Thoracic aorta (tissue), 2 donors: ENCODE measurements at places on chromosomes 12 and 14. TPM values are rescaled to one million over a fixed set of nuclear protein-coding genes. Genes with fewer than 3 reads are reported as not detected.

DNA sequence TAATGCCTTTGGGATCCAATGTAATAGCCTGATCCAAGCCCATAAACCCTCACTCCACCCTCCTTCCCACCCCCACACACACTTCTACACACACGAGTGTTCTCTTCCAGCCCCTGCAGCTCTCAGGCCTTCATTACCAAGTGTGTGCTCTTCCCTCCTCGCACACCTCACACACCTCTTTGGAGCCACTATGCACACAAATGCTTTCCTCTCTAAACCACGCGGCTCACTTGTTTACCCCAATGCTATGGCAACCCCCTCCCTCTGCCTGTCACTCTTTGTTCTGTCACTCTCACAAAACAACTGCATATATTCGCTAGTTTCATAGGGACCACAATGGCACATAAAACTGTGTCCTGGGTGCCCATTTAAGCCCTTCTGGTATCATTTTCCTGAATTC is 35.1 kb downstream of the PPP2R5E start:
- DNase-seq: no peak

The ZNF26 gene
- 18.8 TPM for total RNA-seq

The GLIPR1 gene
- total RNA-seq: 66.9 TPM

The KRT1 gene
- total RNA-seq: 3.5 TPM

- no peak for DNase-seq
These were observed 27.4 kb upstream of the DDHD1 start for GRCh38 chr14:53180272-53181221.

DNA sequence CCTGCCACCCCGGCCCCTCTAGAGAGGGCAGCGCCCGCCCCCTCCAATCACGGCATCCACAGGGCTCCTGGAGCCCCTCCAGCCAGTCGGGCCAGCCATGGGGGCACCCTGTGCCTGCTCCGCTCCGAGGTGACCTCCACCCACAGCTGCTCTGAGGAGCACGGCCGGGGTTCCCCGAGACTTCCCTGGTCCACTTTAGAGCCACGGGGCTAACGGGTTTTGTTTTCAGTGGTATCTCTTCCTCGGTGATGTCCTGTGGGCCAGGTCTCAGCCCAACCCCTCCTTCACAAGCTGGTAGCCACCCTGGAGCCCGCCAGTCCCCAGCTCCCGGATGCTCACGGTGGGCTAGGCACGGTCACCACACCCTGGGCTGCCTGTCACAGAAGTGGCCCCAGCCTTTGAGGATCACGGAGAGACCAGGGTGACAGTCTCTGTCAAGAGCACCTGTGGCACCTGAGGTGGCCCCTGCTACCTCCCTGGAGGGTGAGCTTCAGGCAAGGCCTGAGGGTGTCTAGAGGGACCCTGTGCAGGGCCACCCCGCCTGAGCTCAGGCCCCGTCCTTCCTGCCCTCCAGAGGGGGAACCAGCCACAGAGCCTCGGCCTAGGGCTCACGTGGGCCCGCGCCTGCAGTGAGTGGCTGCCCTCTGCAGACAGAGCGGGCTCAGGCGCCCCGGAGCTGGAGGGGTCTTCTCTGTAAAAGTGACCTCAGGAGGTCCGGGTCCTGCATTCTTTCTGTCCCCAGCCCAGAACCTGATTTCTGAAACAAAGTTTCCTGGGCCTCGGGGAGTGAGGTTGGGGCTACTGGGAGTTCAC is 146.0 kb upstream of the C14orf180 start:
- no peak for DNase-seq

DNA sequence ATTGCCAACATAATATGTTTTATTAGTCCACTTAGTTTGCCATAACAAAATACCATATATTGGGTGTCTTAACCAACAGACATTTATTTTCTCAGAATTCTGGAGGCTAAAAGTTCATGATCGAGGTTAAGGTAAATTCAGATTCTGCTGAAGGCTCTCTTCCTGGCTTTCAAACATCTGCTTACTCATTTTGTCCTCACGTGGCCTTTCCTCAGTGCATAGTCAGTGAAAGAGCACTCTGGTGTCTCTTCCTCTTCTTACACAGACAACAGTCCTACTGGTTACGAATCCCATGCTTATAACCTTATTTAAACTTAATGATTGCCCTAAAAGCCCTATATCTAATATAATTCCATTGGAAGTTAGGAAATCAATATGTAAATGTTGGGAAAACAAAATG is 479.7 kb downstream of the FSCB start:
- DNase-seq: no peak

- DNase-seq: no peak
These were observed 26.5 kb downstream of the TECPR2 start for GRCh38 chr14:102389246-102389645.
